Non-pigmented ciliary epithelial cell (primary cell): ENCODE measurements at places on chromosomes 4 and X.

DNA sequence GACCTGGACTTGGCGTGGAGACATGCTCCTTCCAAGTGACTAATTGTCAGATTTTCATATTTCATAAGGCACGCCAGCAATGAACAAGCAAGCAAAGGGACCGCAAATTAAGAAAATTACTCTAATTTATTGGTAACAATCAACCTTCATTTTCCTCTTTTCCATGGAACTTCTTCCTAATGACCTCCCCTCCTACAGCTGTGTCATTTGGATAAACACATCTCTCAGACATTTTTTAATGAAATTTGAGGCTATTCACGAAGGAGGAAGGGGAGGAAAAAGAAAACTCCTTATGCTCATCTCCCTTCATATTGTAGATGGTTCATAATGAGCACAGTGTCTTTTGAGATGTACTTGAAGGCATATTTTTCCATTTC, 38.6 kb upstream of the TLR3 start:
- no peak for DNase-seq

DNA sequence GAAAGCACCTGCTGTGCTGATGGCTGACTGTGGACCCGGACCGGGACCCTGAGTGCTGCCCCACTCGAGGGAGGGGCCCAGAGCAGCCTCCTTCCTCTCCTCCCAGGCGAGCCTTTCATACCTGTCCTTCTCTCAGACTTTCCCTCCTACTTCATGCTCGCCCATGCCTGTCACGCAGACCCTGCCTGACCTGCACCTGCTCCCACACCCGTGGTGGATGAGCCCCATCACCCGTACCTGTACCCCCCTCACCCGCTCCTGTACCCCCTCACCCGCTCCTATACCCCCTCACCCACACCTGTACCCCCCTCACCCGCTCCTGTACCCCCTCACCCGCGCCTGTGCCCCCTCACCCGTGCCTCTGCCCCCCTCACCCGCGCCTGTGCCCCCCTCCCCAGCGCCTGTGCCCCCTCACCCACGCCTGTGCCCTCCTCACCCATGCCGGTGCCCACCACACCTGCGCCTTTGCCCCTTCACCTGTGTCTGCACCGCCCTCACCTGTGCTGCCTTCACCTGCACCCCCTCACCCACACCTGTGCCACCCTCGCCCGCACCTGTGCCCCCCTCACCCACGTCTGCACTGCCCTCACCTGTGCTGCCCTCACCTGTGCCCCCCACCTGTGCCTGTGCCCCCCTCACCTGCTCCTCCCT, 5.8 kb downstream of the MAEA start:
- DNase-seq, result no peak

DNA sequence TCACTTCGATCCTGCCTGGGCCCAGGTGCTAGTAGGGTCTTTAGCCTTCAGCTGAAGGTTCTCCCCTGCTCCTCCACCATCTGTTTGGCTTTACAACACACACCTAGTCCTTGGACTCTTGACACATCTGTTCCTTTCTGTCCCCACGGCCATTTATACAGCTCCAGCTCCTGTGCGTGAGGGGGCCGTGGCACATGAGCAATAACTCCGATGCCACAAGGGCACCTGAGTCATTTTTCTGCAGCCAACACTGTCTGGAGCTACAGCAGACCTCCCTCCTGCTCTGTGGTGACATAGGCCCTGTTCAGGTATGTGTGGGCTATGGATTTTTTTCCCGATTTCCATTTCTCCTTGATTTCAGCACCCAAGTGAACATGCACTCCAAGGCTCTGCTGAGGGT, 44.7 kb upstream of the BCOR start:
- DNase-seq, result no peak

- no peak for DNase-seq
These were observed 103.4 kb upstream of the PJA1 start for GRCh38 chrX:69268611-69269010.

DNA sequence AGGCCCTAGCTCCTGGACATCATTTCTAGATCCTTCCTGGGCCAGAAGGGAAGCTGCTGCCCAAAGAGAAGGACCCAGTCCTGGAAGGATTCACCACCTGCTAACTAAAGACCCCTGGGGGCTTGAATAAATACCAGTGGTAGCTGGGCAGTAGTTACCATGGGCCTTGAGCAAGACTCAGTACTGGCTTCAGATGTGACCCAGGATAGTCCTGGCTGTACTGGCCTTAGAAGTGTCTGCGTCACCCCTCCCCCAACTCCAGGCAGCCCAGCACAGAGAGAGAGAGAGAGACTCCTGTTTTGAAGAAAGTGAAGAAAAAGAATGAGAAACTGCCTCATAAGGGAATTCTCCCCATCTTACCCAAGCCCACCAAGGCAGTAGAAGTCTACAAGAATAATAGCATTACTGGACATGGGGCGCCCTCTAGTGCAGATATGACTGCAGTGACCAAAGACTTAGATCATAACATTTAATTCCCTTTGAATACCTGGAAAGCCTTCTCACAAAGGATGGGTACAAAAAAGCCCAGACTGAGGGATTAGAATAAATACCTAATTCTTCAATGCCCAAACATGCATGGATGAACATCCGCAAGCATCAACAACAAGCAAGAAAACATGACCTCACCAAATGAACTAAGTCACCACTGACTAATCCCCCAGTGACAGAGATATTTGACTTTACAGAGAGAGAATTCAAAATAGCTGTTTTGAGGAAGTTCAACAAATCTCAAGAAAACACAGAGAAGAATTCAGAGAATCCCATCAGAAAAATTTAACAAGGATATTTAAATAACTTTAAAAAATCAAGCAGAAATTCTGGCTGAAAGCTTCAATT, 171.8 kb downstream of the HNRNPD start:
- DNase-seq, result peak; percentile 8

DNA sequence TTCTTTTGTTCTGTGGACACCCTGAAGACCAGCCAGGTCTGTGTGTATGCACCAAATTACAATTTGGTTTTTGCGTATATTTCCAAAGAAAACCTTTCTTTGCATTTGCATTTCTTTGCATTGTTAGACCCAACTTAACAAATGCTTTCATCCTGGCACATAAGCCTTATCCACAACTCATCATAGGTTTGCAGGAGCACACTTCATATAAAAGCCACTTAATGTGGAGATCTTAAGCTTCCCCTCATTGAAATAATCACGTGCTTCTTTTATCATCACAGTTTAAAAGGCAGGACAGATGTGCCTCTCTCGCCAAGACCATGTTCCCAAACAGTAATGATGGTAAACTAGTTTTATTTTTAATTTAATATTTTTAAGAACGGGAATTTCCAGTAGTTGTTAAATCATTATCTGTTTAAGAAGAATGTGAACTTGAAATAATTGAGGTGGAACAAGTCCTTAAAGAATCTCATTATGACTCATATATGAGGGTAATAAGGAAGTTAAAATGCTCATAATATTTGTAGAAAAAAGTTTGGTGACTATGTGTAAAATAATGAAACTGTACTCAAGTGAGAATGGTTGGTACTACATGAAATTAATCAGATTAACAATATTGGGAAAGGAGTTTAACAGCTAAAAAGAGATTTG, 65.5 kb downstream of the GLRA3 start:
- peak; percentile 8 for DNase-seq

GRCh38 chr4:114226179-114226578, 246.7 kb upstream of the ARSJ start:
- no peak for DNase-seq

- no peak for DNase-seq
These were observed 16.8 kb upstream of the TBC1D14 start for GRCh38 chr4:6892909-6893202.

DNA sequence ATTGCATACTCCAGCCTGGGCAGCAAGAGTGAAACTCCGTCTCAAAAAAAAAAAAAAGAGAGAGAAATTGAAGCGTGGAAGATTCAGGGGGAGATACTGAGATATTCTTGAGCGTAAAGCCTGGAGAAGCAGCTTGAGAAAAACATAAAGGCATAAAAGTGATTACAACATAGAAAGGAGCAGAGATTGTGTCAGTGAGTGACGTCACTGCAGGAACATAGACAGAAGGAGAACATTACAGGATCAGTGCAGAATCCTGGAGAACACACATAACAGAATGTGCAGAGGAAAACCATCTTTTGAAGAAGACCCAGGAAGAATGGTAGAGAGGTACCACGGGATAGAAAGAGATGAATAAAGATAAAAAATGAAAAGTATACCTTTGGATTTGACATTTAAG, 147.0 kb downstream of the APBB2 start:
- DNase-seq, result no peak

- no peak for DNase-seq
These were observed 44.8 kb upstream of the ANK2 start for GRCh38 chr4:113004655-113005054.

GRCh38 chr4:140238351-140239056, 84.5 kb upstream of the MAML3 start:
- no peak for DNase-seq

GRCh38 chr4:119310826-119311225, 11.1 kb downstream of the FABP2 start:
- no peak for DNase-seq

DNA sequence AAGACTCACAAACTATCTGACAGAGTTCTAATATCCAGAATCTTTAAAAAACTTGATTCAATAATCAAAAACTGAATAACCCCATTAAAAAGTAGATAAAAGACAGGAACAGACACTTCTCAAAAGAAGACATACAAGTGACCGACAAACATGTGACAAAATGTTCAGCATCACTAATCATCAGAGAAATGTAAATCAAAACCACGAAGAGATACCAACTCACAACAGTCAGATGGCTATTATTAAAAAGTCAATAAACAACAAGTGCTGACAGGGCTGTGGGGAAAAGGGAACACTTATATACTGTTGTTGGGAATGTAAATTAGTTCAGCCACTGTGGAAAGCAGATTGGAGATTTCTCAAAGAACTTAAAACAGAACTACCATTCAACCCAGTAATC, 138.1 kb upstream of the RASGEF1B start:
- no peak for DNase-seq

GRCh38 chr4:149343614-149344013, 472.0 kb downstream of the IQCM start:
- DNase-seq, result no peak

- DNase-seq, result no peak
These were observed 165.8 kb downstream of the GASK1B start for GRCh38 chr4:158006990-158007389.

DNA sequence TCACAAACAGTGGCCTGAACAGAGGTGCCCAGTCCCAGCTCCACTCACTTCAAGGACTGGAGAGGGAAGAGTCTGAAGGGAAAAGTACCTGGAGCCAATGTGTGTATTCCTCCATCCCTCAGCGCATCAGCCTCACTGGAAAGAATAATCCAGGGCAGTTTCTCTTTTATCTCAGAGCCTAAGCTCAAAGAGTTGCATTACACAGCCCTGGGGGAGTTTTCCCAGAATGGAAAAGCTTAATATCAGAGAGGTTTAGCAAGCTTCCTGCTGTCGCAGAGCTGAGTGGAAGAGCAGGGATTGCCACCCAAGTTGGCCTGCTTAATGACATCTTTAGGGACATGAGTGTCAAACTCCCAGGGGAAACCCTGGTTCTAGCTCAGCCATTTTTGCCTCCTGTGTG, 80.4 kb upstream of the MSX1 start:
- no peak for DNase-seq

- DNase-seq, result no peak
These were observed 39.9 kb downstream of the EGF start for GRCh38 chr4:109952612-109953011.

DNA sequence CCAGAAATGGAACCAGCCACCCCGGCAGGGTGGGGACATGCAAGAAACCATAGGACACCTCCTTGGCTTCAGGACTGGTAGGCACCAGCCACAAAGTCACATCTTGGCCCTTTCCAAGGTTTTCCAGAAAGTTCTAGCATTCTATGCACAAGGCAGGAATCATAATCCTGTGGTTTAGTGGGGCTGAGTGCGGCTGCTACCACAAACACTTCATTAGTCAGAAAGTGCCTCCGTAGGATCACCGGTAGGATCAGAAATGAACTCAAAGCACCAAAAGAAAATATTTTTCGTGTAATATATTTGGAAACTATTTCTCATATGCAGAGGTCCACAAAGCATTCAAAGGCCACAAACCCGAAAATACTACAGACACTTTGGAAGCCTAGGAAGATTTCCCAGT, 191.7 kb downstream of the PTTG2 start:
- DNase-seq, result no peak

DNA sequence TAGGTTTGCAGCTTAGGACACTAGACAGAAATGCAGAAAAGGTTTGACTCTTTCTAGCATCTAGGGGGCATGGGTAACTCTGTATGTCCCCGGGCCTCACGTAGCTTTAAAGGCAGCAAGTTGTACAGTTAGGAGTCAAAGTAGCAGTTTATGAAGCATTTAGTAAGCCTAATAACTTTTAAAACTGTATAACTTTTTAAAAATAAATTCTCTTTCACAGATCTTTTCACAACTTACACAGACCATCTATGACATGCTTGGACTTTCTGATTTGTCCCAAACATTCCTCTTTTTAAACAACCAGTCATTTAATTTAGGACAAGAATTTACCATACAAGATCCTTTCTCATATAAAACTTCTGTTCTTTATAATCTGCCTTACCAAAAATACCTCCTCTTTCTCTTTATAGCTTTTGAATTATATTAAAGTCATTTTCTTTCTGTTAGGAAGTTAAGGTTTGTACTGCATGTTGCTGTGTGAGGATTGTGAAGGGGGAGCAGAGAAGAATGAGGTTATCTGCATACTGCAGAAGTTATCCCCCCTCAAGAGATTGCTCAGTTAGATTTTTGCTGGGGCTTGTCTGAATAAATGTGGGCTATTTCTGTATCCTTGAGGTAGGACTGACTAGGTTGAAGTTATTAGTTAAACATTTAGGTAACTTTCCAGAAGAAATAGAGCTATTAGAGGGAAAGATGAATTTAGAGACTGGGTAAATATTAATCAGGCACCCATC, 94.3 kb downstream of the CPE start:
- no peak for DNase-seq

- no peak for DNase-seq
These were observed 21.9 kb downstream of the HNRNPH2 start for GRCh38 chrX:101429934-101430333.

DNA sequence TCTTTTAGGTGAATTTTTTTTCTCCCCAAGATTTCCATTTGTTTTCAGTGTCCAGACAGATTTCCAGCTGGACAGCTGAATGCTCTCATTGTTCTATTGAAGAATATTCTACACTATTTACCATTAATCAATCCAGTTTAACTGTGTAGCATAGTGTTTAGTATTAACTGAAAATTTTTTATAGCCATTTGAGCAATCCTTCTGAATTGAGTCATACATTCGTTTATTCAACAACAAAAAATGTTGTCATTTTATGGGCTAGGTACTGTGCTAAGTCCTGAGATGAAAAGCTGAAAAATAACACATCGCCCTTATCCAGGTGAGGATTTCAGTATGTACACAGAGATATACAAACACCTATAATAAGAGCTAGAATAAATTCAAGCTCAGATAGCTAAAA, 223.3 kb downstream of the COL25A1 start:
- no peak for DNase-seq

GRCh38 chr4:149987330-149988086, 90.7 kb upstream of the DCLK2 start:
- DNase-seq, result no peak

GRCh38 chr4:72971572-72971971, 97.9 kb downstream of the COX18 start:
- peak; percentile 93 for DNase-seq
